ENCODE measurements at places on chromosomes 3 and 15.

- DNase-seq, result peak; percentile 17
These were observed 1.0 kb downstream of the ZNF589 start for GRCh38 chr3:48241796-48242455.

DNA sequence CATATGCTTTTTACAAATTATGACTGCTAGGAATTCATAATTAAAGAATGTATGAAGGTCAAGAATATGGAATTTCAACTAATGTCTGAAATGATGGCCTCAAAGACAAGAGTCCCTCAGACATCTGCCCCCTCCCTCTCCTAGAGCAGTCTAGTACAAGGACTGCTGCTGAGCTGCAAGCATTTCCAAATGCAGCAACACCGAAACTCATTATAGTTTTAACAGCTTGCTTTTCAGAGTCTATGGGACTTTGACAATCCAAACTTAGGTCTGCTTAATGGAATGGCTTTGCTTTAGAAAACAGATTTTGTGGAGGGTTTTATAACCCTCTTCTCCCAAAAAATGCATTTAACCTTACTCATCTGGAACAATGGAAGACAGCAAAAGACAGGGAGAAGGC is 115.4 kb downstream of the WDR76 start:
- no peak for DNase-seq

DNA sequence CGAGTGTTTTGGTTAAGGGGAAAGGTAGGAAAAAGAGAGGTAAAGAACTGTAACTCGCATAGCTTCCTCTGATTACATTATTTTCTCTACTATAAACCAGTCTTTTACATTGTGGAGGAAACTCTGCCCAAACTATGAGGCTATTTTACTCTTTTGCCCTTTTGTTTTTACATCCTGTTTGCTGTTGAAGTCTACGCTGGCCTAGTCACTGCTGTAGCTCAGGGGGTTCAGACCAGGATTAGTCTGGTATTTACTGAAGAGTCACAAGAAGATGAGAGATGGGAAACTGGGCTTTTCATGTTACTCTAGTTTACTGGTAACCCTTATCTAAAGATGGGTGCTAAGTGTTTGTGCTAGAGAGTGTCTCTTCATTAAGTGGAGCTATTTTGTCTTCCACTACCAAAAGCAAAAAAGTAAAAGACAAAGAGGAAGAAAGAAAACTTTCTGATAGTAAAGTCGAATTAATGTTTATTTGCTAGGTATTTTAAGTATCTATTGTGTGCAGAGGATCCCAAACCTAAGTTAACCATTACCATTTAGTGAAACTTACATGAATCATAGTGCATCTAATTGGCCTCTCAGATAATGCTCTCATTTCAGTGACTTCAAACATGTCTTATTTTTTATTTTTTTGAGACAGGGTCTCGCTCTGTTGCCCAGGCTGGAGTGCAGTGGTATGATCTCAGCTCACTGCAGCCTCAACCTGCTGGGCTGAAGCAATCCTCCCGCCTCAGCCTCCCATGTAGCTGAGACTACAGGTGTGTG is 10.9 kb downstream of the RARB start:
- no peak for DNase-seq

DNA sequence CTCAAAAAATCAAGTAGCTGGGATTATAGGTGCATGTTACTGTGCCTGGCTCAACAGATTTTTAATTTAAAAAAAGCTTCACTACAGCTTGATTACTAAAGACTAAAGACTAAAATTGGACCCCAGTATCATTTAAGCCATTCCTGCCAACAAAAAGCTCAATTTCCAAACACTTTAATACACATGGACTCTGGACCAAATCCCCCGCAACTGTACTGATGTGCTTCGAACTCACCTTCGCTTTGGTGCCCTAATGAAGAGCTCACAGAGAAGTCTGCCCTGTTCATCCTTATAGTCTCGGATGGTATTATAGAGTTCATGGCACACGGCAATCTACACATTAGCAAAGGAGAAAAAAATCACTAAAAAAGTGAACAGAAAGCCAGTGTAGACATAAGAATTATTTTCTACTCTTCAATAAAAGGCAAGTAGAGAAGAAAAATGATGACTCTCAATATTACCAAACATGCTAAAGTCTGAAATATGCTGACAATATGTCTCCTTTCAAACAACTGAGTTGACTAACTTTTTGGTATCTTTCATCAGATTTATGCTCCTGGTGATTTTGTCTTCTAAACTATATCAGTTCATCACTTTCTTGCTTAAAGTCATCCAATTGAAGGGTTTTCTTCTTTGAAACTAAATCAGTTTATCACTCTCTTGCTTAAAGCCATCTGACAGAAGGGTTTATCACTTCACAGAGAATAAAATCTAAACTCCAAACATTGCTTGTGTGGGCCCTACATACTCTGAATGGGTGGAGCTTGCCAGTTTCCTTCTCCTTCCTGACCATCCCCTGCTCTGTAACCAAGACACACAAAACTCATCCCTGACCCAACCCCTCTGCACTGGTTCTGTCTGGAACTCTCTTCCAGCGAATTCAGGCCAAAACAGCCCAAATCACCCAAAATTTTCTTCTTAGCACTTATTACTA is 7.2 kb downstream of the PBRM1 start:
- no peak for DNase-seq

DNA sequence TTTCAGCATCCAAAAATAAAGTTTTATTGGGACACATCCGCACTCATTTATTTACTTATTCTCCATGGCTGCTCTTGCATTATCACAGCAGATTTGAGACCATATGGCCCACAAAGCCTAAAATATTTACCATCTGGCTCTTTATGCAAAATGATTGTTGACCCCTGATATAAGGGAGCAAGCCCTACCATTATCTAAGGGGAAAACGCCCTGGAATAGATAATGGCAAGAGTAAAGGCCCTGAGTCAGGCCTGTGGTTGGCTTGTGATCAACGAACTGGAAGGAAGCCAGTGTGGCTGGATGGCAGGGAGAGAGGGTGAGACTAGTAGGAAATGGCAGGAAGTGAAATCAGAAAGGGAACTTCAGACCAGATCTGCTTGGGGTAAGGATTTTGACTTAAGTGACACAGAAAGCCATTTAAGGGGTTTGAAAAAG is 24.6 kb upstream of the DMXL2 start:
- no peak for DNase-seq

DNA sequence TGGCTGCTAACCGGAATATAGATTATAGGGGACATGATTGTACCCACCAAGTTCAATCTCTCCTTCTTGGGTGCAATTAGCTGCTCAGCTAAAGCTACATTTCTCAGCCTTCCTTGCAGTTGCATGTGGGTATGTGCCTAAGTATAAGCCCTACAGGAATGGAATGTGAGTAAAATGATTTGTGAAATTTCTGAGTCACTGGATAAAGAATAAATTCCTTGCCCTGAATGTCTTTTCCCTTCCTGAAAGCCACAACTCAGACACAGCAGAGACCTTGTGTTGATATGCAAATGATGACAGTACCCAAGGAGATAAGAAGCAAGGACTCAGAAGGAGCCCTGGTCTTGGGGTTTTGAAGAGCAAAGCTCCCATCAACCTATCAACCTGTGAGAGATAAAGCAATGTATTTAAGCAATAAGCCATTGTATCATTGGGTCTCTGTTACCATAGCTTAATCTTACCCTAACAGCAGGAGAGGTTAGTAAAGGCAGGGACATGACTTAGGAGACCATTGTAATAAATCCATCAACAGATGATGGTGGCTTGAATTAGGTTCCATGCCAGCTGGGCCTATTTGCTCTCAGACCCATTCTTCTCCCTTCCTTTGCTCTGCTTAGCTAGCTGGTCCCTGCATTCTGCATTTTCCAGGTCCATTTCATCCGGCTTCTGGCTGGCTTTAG is 25.6 kb upstream of the ZNF280D start:
- DNase-seq, result no peak

GRCh38 chr3:172536993-172537419 is 13.8 kb upstream of the TNFSF10 start:
- DNase-seq, result no peak

DNA sequence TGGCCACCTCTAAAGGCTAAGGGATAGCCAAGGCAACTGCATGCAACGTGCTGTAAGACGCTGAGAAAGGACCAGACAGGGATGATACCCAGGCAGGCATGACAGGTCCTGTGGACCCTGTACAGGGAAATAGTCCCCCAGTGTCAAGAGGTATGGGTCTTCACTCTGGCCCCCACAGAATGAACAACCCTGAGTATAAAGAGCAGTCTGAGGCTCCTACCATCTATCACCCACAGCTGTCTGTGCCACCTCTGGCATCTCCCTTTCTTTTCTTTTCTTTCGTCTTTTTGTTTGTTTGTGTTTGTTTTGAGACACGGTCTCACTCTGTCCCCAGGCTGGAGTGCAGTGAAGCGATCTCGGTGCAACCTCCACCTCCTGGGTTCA is 18.7 kb downstream of the SLC25A20 start:
- no peak for DNase-seq

DNA sequence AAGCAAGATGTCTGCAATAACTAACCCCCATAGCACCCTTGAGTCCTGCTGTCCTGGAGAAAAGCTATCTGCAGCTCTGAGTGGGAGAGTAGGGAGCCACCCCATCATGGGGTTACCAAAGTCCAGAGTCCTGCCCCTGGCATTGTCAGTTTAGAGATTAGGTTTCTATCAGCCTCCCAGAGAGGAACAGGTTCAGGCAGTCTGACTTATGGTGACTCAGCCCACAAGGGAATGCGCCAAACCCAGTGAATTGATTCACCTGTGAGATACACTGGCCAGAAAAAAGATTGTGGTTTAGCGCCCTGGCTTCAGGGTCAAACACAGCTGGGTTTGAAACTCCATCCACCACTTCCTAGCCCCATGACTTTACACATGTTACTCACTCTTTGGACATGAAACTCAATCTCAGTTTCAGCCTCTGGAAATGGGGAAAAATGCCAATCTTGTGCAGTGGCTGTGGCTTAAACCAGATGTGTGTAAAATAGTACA is 263.6 kb upstream of the HES1 start:
- peak; percentile 8 for DNase-seq
